Renal cortical epithelial cell (primary cell): ENCODE measurements at places on chromosomes 12 and 14. TPM values are rescaled to one million over a fixed set of nuclear protein-coding genes. Genes with fewer than 3 reads are reported as not detected.

The MSI1 gene
- 0.15 TPM in 1 of 2 replicates, not detected in the other for total RNA-seq

The LRRC43 gene
- total RNA-seq: 0.69 and 1.3 TPM in 2 replicates

The SIRT4 gene
- 1.0 and 2.4 TPM in 2 replicates for total RNA-seq

The GPR132 gene
- total RNA-seq: 0.30 and 2.1 TPM in 2 replicates

DNA sequence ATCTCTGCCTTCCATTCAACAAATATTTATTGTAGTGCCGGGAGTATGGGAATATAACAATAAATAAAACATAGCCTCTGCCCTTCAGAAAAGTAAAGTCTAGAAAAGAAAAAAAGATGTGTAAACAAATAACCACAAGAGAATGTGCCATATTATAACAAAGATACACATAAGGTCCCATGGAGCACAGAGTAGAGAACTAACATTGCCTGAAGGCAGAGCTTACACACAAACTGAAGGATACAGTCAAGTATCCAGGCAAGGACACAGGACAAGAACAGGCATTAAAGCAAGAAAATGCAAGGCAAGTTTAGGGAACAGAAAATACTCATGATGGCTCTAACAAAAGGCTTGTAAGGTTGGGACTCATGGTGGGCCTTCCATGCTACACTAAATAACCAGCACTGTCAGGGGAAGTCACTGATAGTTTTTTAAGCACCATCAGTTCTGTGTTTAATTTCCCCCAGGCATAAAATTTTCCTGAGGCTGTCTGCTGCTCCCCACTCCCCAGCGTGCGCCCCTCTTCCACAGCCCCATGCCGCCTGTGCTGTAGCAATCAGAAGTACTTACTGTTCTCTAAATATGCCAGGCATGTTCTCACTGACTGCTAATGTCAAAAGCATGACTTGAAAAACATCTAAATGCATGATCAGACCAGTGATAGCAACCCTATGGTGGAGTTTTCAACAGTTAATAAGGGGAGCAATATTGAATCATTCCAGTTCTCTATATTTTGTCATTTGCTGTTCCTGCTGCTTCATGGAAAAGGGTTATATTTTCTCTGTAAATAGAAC is 77.8 kb downstream of the ANKS1B start:
- no peak for DNase-seq

- DNase-seq: peak; percentile 43
Measured at GRCh38 chr12:92597997-92598396, 104.8 kb upstream of the PLEKHG7 start.

GRCh38 chr12:110556705-110557104 is 26.4 kb downstream of the PPTC7 start:
- no peak for DNase-seq

DNA sequence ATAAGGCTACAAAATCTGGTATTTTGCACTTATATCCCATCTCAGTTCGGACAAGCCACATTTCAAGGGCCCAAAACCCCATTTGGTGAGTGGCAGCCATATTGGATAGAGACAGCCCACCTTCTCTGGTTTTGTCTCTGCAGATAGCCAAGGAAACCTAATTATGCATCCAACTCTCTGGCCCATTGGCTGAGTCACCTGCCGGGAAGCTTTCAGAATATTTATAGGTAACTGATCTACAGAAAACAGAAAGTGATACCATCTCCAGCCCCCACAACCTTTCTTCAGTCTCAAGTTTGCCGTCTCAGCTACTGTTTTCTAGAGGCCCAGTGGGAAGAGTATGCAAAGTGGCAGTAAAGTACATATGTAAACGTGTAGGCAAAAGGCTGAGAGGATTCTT is 33.7 kb upstream of the PPP1CC start:
- DNase-seq: peak; percentile 65

DNA sequence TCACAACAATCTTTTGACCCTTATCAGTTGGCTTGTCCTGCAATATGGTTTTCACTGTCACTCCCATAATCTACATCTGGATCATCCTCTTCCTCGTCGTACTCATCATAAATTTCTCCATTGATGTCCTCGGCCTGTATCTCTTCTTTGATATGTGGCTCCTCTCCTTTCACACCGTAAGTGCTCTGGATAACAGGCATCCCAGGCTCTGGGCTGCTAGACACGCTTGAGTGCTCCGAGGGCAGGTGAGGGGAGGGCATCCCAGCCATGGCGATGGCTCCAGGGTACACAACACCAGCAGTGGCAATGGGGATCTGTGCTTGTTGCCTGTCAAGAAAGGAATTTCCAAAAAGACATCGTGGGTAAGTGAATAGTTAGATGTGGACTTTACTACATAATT is 415.3 kb downstream of the SOX5 start:
- DNase-seq: no peak
